ENCODE measurements at places on chromosomes 6 and 20.

DNA sequence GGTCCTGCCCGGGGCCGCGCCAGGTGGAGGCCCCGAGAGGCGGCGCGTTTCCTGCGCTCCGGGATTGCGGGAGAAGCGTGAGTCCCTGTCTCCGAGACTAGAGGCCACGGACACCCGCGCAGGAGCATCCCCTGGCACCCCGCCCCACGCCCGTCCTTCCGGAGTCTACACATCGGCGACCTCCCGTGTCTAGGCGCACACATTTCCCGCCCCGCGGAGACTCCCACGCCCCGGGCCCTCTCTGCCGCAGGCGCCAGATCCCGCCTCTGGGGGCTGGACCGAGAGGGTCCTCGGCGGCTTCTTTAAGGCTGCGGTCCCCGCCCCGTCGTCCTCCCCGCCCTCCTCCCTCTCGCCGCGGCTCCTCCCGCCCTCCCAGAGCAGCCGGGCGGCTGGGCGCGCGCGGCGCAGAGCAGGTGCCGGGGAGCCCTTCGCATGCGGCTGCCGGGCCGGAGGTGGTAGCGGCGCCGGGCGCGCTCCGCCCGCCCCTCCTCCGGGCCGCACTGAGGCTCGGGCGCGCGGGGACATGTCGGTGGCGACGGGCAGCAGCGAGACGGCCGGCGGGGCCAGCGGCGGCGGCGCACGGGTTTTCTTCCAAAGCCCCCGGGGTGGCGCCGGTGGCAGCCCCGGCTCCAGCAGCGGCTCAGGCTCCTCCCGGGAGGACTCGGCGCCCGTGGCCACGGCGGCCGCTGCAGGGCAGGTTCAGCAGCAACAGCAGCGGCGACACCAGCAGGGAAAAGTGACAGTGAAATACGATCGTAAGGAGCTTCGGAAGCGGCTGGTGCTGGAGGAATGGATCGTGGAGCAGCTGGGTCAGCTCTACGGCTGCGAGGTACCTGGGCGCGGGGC, at the start of gene PPP1R14C:
PPP1R14C (plus strand) TSS at position 375 of the 846 bp plus-strand sequence; CDS start at position 524, 149 bp downstream.
- no peak for DNase-seq

GRCh38 chr6:156163311-156163710, 613.9 kb upstream of the ARID1B start:
- DNase-seq: no peak

GRCh38 chr6:105167914-105168313, 11.9 kb downstream of the POPDC3 start:
- no peak for DNase-seq

DNA sequence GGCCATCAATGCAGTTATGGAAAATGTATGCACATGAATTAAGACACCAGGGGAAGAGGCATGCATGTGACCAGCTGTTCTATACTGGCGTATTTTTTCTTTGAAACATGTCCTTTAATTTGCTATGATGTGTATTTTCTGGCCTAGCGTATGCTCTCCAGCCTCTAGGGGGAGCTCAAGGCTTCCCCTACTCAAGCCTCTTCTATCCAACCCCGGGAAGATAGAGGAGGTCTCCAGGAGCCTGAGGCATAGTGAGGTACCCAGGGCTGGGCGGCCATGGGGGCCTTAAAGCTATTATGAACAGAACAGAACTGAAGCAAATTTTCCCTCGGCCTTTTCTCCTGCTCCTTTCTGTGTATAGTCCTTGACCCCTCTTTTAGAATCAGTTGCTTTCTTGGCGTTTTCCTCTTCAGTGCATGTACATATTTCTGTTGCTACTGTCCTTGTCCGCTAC, 528.9 kb downstream of the MAFB start:
- DNase-seq: peak; percentile 51

DNA sequence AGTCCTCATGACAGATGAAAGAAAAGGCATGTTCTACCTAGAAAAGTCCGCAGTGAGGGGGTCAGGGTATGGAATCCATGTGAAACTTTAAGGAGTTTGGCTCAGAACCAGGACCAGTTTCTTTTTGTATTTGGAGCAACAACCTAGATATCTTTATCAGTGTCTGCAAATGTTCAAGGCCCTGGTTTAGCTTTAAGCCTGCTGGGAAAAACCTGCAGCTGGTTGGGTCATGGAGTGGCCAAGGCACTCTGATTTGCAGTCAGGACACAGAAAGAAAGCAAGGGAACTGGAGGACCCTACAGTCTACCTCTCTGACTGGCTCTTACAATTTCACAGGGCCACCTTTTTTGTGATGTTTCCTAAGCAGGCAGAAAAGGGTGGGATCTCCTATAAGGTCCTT, 33.7 kb downstream of the GSTA2 start:
- DNase-seq: no peak

DNA sequence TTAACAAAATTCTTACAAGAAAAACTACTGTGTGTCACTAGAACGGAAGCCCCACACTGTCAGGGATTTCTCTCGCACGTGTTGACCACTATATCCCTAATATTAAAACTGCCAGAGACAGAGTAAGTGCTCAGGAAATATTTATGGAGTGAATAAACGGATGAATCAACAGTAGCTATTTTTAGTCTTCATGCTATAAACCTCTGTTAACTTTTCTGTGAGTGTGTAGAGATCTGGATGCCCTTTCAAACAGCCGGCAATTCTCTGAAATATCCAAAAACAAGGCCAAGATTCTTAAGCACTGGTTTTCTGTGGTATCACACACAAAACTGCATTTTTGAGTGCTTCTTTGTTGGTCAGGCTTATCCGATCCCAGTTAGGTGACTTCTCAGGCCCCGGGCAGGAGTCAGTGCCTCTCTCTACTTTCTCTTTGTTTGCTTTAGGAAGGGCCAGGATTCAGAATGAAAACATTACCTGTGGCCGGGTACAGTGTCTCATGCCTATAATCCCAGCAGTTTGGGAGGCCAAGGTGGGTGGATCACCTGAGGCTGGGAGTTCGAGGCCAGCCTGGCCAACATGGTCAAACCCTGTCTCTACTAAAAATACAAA, 15.7 kb downstream of the ATP9A start:
- peak; percentile 93 for DNase-seq

GRCh38 chr6:35757456-35758123, 18.8 kb upstream of the CLPSL2 start:
- peak; percentile 38 for DNase-seq

Data from fibroblast of the aortic adventitia (primary cell).